Caudate nucleus (tissue), 63 donors: ENCODE measurements at places on chromosomes 2 and 18.

- no peak for DNase-seq
Observed at GRCh38 chr18:47149457-47150028, 757 bp downstream of the HDHD2 start.

GRCh38 chr18:76764291-76764901, 58.0 kb upstream of the ZNF236 start:
- DNase-seq = no peak

DNA sequence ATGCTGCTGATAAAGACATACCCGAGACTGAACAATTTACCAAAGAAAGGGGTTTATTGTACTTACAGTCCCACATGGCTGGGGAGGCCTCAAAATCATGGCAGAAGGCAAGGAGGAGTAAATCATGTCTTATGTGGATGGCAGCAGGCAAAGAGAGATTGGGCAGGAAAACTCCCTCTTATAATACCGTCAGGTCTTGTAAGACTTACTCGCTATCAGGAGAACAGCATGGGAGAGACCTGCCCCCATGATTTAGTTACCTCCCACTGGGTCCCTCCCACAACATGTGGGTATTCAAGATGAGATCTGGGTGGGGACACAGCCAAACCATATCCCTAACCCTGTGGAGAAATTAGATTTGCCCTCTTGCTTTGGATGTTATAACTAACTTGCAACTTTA, 1068.0 kb upstream of the ZEB2 start:
- DNase-seq = no peak

GRCh38 chr2:133884739-133885381, 316.6 kb upstream of the NCKAP5 start:
- DNase-seq = no peak

GRCh38 chr18:51513517-51513916, 316.0 kb upstream of the MEX3C start:
- DNase-seq = no peak

DNA sequence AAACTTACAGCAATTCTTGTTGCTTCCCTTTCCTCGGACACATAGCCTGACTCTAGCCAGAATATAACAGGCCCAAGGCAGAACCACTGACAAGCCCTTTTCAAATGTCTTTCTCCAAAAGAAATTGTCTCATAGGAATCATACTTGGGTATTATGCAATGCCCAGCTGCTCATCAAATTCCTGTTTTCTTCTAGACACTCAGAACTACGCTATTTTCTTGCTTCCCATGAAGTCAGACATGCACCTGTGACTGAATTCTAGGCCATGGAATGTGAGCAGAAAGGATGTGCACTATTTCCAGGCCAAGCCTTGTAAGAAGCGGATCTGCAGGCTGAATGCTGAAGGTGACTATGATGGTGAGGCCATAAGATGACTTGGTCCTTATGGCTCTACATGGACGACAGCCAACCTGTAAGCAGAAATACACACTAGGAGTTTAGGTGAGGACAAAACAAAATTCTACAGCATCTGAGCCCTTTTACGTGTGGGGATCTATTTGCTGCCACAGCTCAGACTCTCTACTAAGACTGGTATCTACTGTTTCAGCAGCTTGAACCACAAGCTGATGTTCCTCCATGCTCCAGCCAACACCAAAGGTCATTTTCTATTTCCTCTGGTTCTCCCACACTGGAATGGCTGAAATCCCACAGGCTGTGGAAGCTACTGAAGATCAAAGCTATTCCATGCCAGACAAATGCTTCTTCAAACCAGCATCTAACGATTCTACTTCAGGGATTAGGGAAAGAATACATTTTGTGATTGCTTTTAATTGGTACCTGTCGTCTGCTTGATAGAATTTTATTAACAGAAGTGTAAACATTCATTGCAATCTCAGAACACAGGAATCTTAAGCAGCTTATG, 378.7 kb downstream of the RBM43 start:
- DNase-seq = no peak

- DNase-seq = no peak
Observed at GRCh38 chr18:58908006-58908405, 43.3 kb downstream of the ZNF532 start.

DNA sequence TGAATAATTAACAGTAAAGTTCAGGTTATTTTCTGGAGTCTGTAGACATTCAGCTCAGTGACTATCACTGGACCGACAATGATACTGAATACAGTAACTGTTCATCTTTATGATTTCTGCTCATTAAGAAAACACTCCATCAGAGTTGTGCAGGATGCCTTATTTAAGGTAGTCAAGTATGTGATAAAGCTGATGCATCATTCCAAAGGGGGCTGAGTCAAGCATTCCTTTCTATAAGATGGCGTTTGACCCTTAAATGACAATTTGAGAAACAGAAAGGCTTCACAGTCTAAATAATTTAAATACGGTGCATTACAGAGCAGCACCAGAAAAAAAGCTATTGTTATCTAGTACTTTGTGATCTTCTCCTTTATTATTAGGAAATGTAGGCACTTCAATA, 131.1 kb downstream of the CDH2 start:
- no peak for DNase-seq
